Left ventricle myocardium inferior (tissue), 1 donor: ENCODE measurements at places on chromosomes 3 and 15. TPM values are rescaled to one million over a fixed set of nuclear protein-coding genes. Genes with fewer than 3 reads are reported as not detected.

SPSB4 gene
- 11.2 TPM for total RNA-seq

- DNase-seq, result no peak
These were observed 77.1 kb upstream of the UBE2E1 start for GRCh38 chr3:23728601-23729117.

CAMK1 gene
- total RNA-seq, result 12.3 TPM

GOLGA6L2 gene
- not detected for total RNA-seq

GRCh38 chr3:52210550-52211046 lies 12.6 kb downstream of the ALAS1 start:
- DNase-seq, result no peak

- DNase-seq, result no peak
These were observed 79.6 kb downstream of the CRYGS start for GRCh38 chr3:186464424-186465093.

CCR5 gene
- total RNA-seq, result 0.22 TPM

GOLGA6L7 gene
- total RNA-seq, result not detected

GRCh38 chr3:10338164-10338470 lies 17.2 kb upstream of the SEC13 start:
- DNase-seq, result no peak

DNA sequence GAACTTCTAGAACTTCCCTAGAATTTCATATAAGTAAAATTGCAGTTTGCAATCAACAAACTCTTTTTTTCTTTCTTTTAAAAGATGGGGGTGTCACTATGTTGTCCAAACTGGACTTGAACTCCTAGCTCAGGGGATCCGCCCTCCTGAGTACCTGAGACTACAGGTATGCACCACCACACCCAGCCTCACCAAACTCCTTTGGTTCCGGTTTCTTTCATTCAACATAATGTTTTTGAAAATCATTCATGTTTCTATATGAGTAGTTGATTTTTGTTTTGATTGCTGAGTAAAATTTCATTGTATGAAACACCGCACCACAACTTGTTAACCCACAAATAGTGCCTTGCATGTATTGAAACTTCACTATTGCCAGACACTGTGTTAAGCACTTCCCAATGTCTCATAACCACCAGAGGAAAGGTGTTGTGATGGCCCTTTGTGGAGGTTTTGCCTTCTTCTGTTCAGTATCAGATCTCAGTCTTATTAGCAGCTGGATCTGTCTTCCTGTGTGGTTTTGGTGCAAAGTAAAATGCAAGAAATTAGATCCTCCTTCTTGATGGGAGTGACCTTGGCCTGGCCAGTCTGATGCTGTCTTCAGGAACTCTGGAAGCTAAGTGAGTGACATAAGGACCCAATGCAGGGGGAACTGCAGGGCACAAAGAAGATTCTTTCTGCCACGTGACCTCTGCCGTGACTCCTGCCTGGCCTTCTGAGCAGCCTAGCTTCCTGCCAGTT lies 78.8 kb upstream of the UBE2E1 start:
- DNase-seq, result no peak

CTXN2 gene
- not detected for total RNA-seq

CLDN11 gene
- total RNA-seq, result 4.3 TPM

ECE2 gene
- not detected for total RNA-seq

CSPG4 gene
- 9.1 TPM for total RNA-seq

DTWD1 gene
- total RNA-seq, result 20.6 TPM

LRRIQ4 gene
- not detected for total RNA-seq

GRCh38 chr15:25426896-25427610 lies 11.8 kb downstream of the UBE3A start:
- no peak for DNase-seq

GRCh38 chr15:34594361-34594760 lies 10.9 kb upstream of the GOLGA8B start:
- no peak for DNase-seq

DNA sequence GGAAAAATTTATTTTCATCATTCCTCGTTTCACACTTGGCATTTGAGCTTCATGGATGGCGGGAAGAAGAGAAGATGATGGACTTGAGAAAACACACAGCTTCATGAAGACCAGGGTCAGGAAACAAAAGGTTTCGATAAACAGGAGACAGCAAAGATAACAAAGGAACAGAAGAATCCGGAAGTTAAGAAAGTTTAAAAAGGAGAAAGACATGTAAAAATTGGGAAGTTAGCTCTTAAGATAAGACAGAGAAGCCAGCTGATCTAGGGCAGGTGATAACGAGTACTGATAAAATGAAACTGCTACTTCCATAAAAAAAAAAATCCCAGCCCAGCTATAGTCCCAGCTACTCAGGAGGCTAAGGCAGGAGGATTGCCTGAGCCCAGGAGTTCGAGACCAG lies 23.9 kb downstream of the IL5RA start:
- DNase-seq, result no peak

GRCh38 chr15:72754096-72754495 lies 29.5 kb downstream of the ADPGK start:
- no peak for DNase-seq

DYNLT2B gene
- 3.9 TPM for total RNA-seq

GRCh38 chr3:130342821-130343661 lies 2.4 kb upstream of the COL6A5 start:
- DNase-seq, result no peak

- DNase-seq, result no peak
These were observed 21.6 kb upstream of the MOBP start for GRCh38 chr3:39445927-39446326.

SPTBN5 gene
- 2.7 TPM for total RNA-seq

UROC1 gene
- not detected for total RNA-seq

GRCh38 chr3:124650798-124651197 lies 79.5 kb upstream of the UMPS start:
- DNase-seq, result no peak

- no peak for DNase-seq
These were observed 128.0 kb upstream of the CRBN start for GRCh38 chr3:3307491-3307890.
